ENCODE measurements at places on chromosomes 12 and 14.

DNA sequence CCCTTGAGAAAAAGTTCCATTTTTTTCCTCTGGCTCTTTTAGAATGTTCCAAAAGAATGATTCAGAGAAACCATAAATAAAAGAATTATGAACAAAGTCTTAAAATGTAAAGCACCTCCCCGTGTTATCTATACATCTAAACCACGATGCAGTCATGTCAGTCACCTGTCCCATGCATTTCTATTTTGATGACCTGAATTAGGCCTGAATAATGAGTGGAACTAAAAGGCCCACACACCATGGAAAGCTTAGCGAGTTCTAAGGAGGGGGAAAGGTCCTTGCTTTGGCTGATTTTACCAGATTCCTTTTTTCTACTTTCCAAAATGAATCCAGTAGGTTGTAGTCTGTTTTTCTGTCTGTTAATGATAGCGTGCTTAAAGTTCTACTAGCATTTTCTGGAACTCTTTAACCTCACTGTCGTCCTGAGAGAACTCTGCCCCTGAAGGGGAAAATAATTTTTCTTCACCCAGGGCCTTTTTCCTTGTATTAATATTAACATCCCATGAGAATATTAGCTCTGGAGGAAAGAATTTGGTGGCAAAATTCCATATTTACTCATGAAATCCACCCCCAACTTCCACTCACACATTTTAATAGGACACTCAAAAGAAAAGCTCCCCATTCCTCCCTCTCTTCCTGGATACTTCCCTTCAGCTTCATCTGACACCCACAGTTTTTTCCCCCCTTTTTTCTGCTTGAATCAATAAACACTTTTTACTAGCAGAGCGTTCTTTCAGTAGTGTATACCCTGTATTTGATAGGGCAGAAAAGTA, 266.3 kb upstream of the DIO2 start:
- DNase-seq = no peak

DNA sequence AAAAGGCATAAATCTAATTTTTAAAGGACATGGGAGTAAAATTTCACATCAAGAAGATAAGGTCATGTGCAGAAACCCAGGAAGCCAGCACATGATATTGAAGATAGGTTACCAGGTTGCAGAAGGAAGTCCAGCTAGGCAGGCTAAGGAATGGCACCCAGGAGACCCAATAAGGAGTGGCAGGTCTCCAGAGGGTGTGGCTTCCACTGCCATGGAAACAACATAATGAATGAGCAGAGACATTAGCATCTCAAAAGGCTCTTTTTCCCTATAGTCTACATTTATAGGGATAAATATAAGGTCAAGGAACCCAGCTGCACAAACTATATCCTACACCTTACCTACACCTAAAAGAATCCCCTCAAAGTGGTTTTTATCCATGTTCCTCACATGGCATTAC, 275.9 kb downstream of the RPS29 start:
- no peak for DNase-seq

- DNase-seq = no peak
Measured at GRCh38 chr14:39568809-39569538, 136.7 kb upstream of the FBXO33 start.

GRCh38 chr12:29889737-29890136, 106.0 kb upstream of the TMTC1 start:
- no peak for DNase-seq

- DNase-seq = no peak
Measured at GRCh38 chr14:92383805-92384204, 60.8 kb downstream of the SLC24A4 start.

DNA sequence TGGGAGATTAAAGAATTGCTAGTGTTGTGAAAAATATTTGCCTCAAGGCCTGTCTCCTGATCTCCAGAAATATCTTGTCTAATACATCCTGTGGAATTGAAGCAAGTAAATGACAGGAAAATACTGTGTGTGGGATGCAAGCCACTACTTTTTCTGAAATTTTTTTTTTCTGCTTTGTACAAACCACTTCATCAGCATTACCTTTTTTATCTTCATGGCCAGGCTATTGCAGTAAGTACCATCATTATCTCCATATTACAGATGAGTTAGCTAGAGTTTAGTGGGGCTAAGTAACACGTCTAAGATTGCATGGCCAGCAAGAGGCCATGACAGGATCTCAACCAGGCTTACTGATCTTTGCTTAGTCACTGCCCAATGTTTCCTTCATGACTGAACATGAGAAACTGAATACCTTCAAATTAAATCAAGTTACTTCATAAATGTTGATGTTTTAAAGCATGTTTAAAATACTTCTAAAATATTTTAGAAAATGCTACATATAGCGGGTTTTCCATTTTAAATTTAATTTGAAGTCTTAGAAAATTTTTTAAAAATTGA, 273.7 kb downstream of the SLC6A15 start:
- no peak for DNase-seq

DNA sequence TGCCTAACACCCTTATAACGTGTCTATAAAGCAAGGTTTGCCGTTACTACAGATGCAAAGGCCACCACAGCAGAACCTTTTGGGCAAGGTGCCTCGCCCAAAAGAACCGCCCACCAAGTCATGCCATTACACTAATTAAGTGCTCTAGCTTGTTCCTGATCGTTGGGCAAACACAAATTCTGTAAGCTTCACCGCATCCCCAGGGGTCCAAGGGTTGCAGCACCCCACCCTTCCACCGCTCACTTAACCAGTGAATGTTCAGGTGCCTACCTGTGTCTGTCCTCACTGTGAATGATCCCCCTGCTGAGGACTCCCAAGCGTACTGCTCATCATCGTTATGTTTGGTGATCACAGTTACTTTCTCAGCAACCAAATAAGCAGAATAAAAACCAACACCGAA, 1.4 kb downstream of the HSP90AA1 start:
- no peak for DNase-seq

DNA sequence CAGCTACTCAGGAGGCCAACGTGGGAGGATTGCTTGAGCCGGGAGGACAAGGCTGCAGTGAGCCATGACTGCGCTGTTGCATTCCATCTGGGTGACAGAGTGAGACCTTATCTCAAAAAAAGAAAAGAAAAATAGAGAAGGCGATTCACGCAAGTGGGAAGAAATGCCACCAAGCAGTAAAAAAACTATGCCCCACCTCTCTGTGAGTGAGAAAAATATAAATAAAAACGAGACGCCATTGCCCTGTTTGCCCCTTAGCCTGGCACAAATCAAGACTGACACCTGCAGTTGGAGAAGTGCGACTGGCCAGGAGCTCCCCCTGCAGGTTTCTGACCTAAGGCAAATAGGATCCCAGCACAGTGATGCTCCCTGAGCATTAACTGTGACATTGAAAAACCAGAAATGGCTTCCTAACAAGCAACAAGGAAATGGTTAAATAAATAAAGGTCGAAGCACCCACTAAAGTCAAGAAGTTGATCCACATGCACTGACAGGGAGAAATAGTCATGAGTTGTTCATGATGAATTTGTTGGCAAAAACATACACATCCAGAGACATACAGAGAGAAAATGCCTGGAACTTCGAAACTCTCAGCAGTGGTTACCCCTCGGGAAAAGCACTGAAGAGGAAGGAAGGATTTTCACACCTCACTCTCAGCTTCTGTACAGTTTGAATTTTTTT, 21.1 kb downstream of the GSC start:
- DNase-seq = no peak

- DNase-seq = no peak
Measured at GRCh38 chr12:54262403-54262925, 17.5 kb downstream of the CBX5 start.

GRCh38 chr12:323507-323906, 60.9 kb upstream of the SLC6A13 start:
- no peak for DNase-seq

DNA sequence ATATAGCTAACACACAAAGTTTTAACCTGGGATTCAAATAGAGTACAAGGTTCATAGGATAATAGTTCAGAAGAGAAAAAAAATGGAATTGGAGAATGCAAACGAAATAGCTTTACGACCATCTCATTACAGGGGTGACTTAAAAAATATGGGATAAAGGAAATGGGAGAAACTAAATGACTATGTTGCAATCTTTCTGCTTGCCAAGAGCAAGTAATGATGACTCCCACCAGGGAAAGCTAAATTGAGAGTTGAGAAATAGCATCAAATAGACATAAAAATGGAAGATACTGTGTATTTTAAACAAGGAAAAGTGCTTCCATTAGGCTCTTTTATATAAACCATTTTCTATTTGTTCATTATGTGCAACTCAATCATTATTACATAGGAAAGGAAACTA, 155.7 kb upstream of the ATXN7L3B start:
- DNase-seq = no peak

- DNase-seq = no peak
Measured at GRCh38 chr14:48890333-48890732, 695.8 kb downstream of the RPS29 start.

- no peak for DNase-seq
Measured at GRCh38 chr12:122979908-122980182, 636 bp upstream of the ARL6IP4 start.

DNA sequence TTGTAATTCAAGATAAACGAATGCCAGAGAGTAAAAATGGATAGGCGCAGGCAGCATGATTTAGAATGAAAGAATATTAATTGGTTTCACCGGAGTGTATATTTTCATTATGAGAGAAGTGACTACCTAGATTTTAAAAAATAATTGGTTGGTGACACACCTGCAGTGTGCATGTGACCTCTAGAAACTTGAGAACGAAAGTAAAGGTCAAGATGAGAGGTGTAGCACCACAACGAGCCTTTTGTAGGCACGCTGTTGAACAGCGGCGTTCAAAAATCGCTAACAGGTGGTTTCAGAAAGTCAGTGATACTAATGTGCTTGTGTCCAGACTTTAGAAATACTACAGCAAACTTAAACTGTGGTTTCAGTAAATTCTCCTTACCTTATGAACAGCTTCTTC, 123.8 kb downstream of the NPAS3 start:
- DNase-seq = no peak

DNA sequence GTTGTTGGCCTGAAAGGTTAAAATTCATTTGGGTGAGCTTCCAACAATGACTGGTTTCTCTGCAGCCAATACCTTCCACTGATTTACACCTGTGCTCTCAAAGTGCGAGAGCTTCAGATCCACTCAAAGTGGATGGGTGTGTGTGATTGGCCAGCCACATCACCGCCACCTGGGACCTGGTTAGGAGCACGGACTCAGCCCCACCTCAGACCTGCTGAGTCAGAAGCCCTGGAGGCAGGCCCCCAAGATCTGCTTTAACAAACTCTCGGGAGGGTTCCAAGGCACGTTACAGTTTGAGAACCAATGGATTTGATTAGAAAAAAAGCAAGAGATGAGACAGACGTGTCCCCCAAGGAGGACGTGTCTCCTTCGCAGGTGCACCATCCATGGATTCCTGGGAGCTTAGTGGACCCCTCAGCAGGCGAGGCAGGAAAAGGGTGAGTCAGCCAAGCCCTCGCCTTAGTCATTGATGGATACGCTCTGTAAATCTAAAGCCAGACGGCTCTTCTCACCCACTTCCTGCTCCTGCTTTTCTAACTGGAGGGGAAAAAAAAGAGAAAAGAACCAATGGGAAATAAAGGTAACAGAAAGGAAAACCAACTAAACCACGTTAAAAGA, 24.5 kb downstream of the FZD10 start:
- no peak for DNase-seq

DNA sequence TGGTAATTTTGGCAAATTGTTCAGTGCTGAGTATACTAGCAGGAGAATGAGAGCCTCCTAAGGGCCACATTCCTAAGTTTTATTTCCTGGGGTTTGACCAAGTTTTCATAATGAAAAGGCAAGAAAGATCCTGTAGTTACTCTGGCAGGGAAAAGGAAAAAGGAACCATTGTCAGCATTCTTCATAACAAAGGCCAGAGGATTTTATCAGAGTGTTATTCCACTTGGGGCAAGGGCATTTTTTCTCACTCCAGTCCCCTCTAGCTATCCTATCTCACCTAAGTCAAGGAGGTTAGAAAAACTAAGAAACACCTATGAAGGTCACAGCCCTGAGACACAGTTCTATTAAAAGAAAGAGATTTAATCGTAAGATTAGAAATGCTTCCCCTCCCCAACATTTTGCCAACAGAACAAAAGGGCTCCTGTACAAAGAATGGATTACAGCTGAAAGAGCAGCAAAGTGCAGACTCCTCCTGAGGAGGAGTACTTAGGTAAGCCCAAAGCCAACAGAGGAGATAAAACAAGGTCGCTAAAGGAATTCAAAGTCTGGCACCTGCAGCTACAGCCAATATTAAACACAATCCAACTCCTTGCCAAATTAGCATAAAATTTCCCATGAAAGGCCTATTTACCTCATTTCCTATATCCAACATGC, 162.4 kb downstream of the GALC start:
- no peak for DNase-seq

GRCh38 chr12:76762601-76762980, 1.3 kb upstream of the ZDHHC17 start:
- DNase-seq = no peak

DNA sequence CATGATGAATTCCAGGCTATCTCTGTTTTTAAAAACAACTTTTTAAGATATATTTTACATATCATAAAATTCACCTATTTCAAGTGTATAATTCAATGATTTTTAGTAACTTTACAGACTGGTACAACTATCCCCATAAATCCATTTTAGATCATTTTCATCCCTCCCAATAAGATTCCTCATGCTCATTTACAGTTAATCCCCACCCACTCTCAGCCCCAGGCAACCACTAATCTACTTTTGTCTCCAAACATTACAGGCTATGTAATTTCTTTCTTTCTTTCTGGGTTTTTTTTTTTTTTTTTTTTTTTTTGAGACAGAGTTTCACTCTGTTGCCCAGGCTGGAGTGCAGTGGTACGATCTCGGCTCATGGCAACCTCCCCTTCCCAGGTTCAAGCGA, 81.3 kb downstream of the DNAI7 start:
- DNase-seq = no peak

GRCh38 chr12:66679461-66680084, 697 bp upstream of the GRIP1 start:
- DNase-seq = no peak

DNA sequence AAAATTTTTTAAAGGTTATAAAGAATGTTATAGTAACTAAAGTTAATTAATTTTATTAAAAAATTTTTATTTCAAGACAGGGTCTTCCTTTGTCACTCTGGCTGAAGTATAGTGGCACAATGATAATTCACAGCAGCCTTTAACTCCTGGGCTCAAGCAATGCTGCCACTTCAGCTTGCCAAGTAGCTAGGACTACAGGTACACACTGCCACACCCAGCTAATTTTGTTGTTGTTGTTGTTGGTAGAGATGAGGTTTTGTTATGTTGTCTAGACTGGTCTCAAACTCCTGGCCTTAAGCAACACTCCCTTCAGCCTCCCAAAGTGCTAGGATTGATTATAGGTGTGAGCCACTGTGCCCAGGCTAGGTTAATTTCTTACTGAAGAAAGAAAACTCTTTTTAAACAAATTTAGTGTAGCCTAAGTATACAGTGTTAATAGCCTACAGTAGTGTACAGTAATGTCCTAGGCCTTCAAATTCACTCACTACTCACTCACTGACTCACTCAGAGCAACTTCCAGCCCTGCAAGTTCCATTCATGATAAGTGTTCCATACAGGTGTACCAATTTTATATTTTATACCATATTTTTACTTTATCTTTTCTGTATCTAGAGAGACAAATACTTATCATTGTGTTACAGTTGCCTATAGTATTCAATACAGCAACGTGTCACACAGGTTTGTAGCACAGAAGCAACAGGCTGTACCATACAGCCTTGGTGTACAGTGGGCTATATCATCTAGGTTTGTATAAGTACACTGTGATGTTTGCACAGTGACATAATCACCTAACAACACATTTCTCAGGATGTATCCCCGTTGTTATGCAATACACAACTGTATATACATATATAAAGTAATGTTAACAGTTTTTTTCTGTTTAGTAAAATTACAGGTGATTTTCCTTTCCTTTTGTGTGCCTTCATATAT, 24.7 kb upstream of the DNAAF2 start:
- DNase-seq = no peak
